ENCODE measurements at places on chromosomes 6 and 20.

DNA sequence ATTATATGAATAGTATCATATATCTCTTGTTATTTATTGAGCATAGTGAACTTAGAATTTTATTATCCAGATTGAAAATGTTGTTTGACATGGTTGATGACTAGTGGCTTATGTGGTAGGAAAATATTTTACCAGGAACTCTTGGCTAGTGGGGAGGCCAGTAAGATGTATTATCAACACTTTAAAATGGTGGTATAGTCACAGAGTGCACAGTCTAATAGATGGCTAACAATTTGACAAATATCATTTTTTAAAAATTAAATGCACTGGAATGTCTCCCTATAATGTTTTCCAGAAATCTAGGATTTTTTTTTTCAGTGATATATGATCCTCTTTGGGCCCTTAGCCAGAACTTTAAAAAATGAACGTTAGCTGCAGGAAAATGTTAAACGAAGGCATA is 26.9 kb upstream of the EYA4 start:
- peaks cover 9% of the 10 kb centered on the region for H3K27me3 ChIP-seq
- H3K27ac ChIP-seq, result no peak overlapping the region
- DNase-seq, result no peak
- no peak overlapping the region for H3K4me3 ChIP-seq

DNA sequence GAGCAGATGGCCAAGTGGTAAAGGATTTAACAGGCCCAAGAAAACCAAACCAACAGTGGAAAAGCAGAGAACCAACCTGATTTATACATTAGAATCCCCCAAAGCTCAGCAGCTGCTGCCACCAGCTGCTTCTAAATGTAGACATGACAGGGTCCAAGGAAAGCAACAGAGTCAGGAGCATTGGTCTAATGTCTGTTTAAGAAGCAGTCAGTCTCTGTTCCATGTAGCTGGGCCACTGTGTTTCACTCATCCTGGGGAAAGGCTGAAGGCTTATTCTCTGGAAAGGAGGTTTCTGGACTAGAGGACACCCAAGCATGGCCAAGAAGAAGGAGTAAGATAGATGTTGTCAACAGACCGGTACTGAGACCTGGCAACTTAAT is 75.4 kb downstream of the TMEM244 start:
- peaks cover 16% of the 10 kb centered on the region for H3K4me1 ChIP-seq
- no peak overlapping the region for H3K4me3 ChIP-seq
- H3K27me3 ChIP-seq, result no peaks in the 10 kb centered on the region
- no peaks in the 10 kb centered on the region for H3K36me3 ChIP-seq

GRCh38 chr6:110528101-110528929 is 51.9 kb upstream of the SLC22A16 start:
- peaks cover 36% of the 10 kb centered on the region for H3K4me1 ChIP-seq
- H3K27ac ChIP-seq, result peak overlapping the region; percentile 62
- H3K36me3 ChIP-seq, result no peaks in the 10 kb centered on the region
- H3K27me3 ChIP-seq, result no peaks in the 10 kb centered on the region

- H3K4me1 ChIP-seq, result peaks cover 31% of the 10 kb centered on the region
- DNase-seq, result peak; percentile 71
- H3K4me3 ChIP-seq, result peak overlapping the region; percentile 87
- peak overlapping the region; percentile 97 for H3K27ac ChIP-seq
Observed at GRCh38 chr6:156776470-156776839, 723 bp upstream of the ARID1B start.

DNA sequence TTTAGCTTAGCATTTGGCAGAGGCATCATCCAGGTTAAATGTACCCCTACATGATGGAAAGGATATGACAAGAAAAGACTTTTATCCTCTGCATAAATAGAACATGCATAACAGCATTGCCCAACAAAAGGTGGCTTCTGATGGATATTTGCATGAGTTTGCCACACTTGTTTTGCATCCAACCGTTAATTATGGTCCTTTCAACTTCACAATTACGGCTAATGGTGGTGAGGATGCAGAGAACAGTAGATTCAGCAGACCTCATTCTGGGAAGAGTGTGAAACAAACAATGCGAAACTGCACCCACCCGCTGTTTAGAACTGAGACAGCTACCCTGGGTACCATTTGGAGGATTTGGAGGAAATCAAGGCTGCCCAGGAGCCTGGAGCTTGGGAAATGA is 690.9 kb upstream of the CHD6 start:
- no peaks in the 10 kb centered on the region for H3K27me3 ChIP-seq
- no peak overlapping the region for H3K27ac ChIP-seq
- no peaks in the 10 kb centered on the region for H3K4me1 ChIP-seq
- no peak for DNase-seq
- H3K36me3 ChIP-seq, result no peaks in the 10 kb centered on the region

- no peak overlapping the region for H3K27ac ChIP-seq
- H3K4me1 ChIP-seq, result peaks cover 5% of the 10 kb centered on the region
- no peak for DNase-seq
- H3K4me3 ChIP-seq, result no peak overlapping the region
- no peaks in the 10 kb centered on the region for H3K27me3 ChIP-seq
Observed at GRCh38 chr6:43683708-43684455, 3.7 kb downstream of the MRPS18A start.

GRCh38 chr20:23441850-23442313 is 2.4 kb downstream of the CSTL1 start:
- peaks cover 12% of the 10 kb centered on the region for H3K4me1 ChIP-seq
- H3K36me3 ChIP-seq, result no peaks in the 10 kb centered on the region
- no peaks in the 10 kb centered on the region for H3K27me3 ChIP-seq
- no peak overlapping the region for H3K27ac ChIP-seq
- peak; percentile 79 for DNase-seq
- H3K4me3 ChIP-seq, result no peak overlapping the region

- no peak overlapping the region for H3K4me3 ChIP-seq
- DNase-seq, result peak; percentile 25
- no peak overlapping the region for H3K27ac ChIP-seq
- peaks cover 10% of the 10 kb centered on the region for H3K4me1 ChIP-seq
- peaks cover 25% of the 10 kb centered on the region for H3K36me3 ChIP-seq
- no peaks in the 10 kb centered on the region for H3K27me3 ChIP-seq
Observed at GRCh38 chr6:142195862-142196541, 48.9 kb downstream of the VTA1 start.

DNA sequence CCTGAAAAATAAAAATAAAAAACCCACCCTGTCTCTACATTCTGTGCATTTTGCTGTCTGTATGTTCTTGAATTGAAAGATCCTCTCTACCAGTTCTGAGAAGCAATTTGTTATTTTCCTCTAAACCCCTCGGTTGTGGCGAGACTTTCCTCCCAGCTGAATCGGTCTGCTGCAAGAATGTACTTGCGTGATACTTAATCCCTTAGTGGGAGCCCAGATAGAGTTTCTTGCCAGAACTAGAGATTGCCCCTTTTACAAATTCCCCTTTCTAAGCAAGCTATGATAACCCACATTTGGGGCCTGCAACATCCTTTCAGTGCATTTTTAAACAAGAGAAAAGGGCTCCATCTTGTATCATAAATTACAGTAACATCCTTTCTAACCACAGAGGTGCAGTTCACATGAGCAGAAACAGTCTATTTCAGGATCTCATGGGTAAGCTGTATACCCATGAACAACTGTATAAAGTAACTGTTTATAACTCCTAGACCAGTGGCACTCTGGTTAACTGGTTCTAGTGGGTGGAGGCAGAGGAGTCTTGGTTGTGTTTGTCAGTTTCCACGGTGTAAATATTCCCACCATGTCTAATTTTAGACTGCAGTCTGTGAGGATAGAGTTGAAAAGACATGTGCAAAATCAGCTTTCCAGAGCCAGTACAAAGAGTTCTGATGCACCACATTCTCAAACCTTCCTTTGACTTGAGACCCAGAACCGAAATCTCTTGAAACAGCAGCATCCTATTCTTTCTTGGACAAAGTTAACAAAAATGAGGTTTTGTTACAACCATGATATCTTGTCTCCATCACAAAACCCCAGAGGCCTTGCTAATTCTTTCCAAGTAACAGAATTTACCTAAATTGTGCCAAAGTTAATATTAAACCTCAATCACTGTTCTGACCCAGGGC is 113.1 kb upstream of the ZNF217 start:
- peaks cover 22% of the 10 kb centered on the region for H3K4me1 ChIP-seq
- H3K27me3 ChIP-seq, result no peaks in the 10 kb centered on the region
- H3K27ac ChIP-seq, result peak overlapping the region; percentile 14
- H3K36me3 ChIP-seq, result no peaks in the 10 kb centered on the region
- peak; percentile 16 for DNase-seq
- H3K4me3 ChIP-seq, result no peak overlapping the region

GRCh38 chr6:82246370-82246769 is 1.2 kb downstream of the IBTK start:
- H3K27ac ChIP-seq, result peak overlapping the region; percentile 98
- H3K4me3 ChIP-seq, result peak overlapping the region; percentile 94
- no peaks in the 10 kb centered on the region for H3K27me3 ChIP-seq
- H3K36me3 ChIP-seq, result no peaks in the 10 kb centered on the region
- H3K4me1 ChIP-seq, result peaks cover 39% of the 10 kb centered on the region
- no peak for DNase-seq

DNA sequence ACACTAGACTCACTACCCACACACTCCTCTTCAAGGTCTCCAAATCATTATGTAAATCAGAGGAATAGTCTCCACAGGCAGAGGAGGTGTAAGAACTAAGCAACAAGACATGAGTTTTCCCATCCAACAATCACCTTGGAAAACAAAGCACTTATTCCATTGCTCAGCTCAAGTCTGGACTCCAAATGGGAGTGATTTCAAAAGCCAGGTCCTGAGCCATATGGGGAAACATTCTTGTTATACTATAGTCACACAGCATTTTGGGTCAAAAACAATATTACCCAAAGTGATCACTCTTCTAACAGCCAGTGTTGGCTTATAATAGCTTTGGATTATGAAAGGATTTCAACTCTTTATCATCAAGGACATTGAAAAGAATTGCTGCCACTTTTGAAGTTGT is 3.6 kb upstream of the PRPH2 start:
- DNase-seq, result peak; percentile 57
- H3K27ac ChIP-seq, result peak overlapping the region; percentile 91
- H3K36me3 ChIP-seq, result no peaks in the 10 kb centered on the region
- H3K4me3 ChIP-seq, result peak overlapping the region; percentile 71

DNA sequence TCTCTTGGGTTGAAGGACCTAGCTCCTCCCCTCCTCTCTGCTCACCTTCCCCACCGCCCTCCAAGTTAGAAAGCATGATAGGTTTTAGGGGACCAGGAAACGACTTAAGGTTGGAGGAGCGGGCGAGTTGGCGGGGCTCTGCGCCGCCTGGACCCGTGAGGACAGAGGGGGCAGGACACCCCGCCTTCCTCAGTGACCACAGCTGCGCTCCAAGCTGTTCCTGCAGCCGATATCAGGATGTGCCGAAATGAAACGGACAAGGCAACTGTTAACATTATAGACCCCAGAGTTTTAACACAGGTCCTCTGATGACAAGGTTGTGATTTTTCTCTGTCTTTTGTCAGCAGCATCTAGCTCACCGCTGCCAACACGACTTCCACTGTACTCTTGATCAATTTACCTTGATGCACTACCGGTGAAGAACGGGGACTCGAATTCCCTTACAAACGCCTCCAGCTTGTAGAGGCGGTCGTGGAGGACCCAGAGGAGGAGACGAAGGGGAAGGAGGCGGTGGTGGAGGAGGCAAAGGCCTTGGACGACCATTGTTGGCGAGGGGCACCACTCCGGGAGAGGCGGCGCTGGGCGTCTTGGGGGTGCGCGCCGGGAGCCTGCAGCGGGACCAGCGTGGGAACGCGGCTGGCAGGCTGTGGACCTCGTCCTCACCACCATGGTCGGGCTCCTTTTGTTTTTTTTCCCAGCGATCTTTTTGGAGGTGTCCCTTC is at the start of gene GRM1:
Gene GRM1, plus strand, starts transcription at position 212 of the 722 bp plus-strand sequence. Its CDS starts 456 bp downstream, at position 668.
- no peaks in the 10 kb centered on the region for H3K4me1 ChIP-seq
- peak within 1 kb of the TSS; percentile 61 for H3K4me3 ChIP-seq
- no peaks in the 10 kb centered on the region for H3K36me3 ChIP-seq
- peaks cover 23% of the 10 kb centered on the region for H3K27me3 ChIP-seq

DNA sequence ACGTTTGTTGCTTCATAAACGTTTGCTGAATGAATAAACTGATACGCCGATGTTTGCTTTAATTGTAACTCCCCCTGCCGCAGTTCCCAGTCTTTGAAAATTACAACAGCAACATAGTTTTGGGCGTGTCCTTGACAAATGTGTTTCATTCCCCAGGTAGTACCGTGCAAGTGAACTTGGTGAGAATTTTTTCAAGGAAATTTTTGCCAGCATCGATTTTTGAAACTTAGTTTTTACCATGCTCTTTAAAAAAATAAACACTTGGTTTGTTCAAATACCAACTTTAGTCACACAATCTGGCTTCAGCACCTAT is 60.1 kb downstream of the FAM217A start:
- no peaks in the 10 kb centered on the region for H3K36me3 ChIP-seq
- peak overlapping the region; percentile 83 for H3K4me3 ChIP-seq
- no peak for DNase-seq
- H3K4me1 ChIP-seq, result peaks cover 27% of the 10 kb centered on the region
- H3K27ac ChIP-seq, result peak overlapping the region; percentile 93

DNA sequence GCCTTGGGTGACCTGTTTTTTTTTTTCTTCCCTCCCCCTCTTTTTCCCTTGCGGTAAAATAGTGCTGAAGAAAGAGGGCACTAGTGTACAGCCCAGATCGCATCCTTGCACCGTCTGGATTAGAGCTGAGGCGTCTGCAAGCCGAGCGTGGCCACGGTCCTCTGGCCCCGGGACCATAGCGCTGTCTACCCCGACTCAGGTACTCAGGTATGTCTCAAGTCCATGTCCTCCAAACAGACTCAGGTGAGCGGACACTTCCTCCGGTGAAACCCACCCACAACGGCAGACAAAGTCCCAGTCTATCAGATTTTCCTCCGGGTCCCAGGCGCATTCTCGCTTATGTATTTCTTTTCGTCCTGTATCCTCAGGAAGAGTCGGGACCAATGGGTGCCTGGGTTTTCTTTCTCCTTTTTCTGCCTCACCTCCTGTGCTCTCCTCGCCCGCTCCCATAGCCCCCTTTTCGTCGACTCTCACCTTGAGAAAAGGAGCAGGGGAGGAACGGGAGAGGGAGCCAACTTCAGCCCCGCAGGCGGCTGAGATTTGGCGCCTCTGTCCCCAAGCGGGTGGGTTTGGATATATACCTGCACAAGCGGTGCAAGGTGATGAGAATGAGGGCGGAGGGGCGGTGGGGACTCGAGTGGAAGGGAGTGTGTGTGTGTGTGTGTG is 1.1 kb upstream of the GRM1 start:
- H3K27me3 ChIP-seq, result peaks cover 23% of the 10 kb centered on the region
- H3K4me1 ChIP-seq, result no peaks in the 10 kb centered on the region
- no peaks in the 10 kb centered on the region for H3K36me3 ChIP-seq
- DNase-seq, result peak; percentile 2

DNA sequence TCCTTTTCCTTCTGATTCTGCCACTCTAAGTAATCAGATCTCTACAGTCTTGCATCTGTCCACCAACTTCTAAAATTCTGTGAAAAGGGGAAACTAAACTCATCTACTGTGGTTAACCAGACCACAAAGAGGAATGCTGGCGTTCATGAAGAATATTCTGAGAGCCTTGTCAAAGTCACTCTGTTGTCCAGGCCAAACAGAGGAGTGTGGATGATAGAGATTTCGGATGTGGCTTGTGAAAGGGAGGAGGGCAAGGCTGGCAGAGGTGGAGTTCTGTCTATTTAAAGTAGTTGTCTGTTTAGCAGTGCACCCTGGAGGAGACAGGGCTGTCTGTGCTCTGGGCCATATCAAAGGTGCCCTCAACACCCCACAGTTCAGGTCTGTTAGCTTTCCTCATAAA is 33.9 kb downstream of the CCN2 start:
- peaks cover 6% of the 10 kb centered on the region for H3K4me1 ChIP-seq
- no peaks in the 10 kb centered on the region for H3K36me3 ChIP-seq
- no peaks in the 10 kb centered on the region for H3K27me3 ChIP-seq

GRCh38 chr6:10420546-10421157 is 5.8 kb upstream of the TFAP2A start:
- DNase-seq, result no peak
- no peaks in the 10 kb centered on the region for H3K36me3 ChIP-seq
- H3K4me1 ChIP-seq, result peaks cover 2% of the 10 kb centered on the region
- no peak overlapping the region for H3K4me3 ChIP-seq

GRCh38 chr20:56032251-56032650 is 26.9 kb upstream of the CBLN4 start:
- no peak for DNase-seq
- no peaks in the 10 kb centered on the region for H3K4me1 ChIP-seq
- H3K27ac ChIP-seq, result no peak overlapping the region
- no peaks in the 10 kb centered on the region for H3K27me3 ChIP-seq
